ENCODE measurements at places on chromosomes 7 and 10.

- no peak for DNase-seq
Observed at GRCh38 chr7:46007990-46008643, 87.0 kb upstream of the IGFBP3 start.

GRCh38 chr7:70698219-70698832 lies 433.6 kb upstream of the GALNT17 start:
- DNase-seq, result peak; percentile 62

GRCh38 chr10:90859321-90859751 lies 1.5 kb upstream of the HTR7 start:
- peak; percentile 93 for DNase-seq

GRCh38 chr10:97515271-97515978 lies 16.7 kb downstream of the UBTD1 start:
- DNase-seq, result peak; percentile 10

DNA sequence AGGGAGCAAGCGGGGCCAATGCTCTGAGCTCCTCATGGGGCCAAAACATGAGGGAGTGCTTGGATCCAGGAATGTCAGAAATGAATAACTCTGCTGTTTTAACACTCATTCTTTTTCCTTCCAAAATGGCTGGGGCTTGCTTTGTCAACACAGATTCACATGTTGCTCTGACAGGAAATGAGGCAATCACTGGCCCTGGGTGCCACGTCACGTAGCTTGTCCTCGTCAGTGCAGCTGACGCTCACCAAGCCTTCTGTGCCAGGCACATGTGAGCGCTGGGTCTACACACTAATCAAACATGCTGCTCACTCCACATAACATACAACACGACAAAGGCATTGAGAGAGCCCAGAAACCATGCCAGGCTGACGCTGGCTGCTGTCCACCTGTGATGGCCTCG lies 198.9 kb downstream of the WDR37 start:
- no peak for DNase-seq
